ENCODE measurements at places on chromosomes 6 and 20.

DNA sequence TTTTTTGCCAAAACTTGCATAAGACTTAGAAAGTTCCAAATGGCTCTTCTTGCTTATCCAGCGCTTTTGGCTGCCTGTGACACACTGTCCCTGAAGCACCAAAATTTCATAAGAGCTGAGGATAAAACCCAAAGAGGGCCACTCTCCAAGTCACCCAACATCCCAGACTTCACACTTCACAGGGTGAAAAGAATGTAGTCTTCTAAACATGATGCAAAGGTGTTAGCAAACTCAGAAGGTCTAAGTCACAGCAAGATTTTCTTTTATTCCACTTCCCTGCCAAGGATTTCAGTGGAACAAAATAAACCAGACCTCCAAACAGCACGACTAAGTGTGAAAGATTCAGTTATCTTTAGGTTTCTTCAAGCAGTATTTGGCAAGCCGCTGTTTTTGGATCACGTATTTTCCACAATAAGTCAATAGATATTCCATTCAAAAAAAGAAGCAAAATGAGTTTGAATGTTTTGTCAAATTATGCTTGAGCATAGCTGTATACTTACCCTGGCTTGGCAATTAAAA, 44.6 kb upstream of the CD93 start:
- peaks cover 63% of the 10 kb centered on the region for H3K4me1 ChIP-seq
- H3K4me3 ChIP-seq, result no peak overlapping the region
- peak overlapping the region; percentile 48 for H3K27ac ChIP-seq
- no peaks in the 10 kb centered on the region for H3K27me3 ChIP-seq
- DNase-seq, result no peak

- no peak overlapping the region for H3K27ac ChIP-seq
- no peaks in the 10 kb centered on the region for H3K36me3 ChIP-seq
- H3K27me3 ChIP-seq, result no peaks in the 10 kb centered on the region
- no peak for DNase-seq
Observed at GRCh38 chr6:108805611-108806167, 42.5 kb upstream of the ARMC2 start.

DNA sequence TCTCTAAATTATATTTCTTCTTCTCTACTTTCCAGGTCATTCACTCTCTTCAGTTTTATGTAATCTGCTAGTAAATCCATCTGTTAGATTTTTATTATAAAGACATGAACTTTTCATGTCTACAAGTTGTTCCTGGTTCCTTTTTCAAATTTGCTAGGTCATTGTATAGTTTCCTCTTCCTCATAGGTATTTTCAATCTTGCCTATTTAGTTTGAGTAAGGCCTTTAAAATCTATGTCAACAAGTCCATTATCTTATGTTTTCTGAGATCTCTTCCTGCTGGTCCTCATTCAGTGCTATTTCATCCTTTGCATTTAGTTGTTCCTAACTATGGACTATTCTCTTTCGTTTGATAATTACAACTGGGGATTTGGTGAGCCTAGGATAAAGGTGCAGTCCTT, 11.0 kb downstream of the RRBP1 start:
- DNase-seq, result no peak
- H3K4me3 ChIP-seq, result no peak overlapping the region
- peaks cover 6% of the 10 kb centered on the region for H3K4me1 ChIP-seq
- peaks cover 4% of the 10 kb centered on the region for H3K36me3 ChIP-seq

DNA sequence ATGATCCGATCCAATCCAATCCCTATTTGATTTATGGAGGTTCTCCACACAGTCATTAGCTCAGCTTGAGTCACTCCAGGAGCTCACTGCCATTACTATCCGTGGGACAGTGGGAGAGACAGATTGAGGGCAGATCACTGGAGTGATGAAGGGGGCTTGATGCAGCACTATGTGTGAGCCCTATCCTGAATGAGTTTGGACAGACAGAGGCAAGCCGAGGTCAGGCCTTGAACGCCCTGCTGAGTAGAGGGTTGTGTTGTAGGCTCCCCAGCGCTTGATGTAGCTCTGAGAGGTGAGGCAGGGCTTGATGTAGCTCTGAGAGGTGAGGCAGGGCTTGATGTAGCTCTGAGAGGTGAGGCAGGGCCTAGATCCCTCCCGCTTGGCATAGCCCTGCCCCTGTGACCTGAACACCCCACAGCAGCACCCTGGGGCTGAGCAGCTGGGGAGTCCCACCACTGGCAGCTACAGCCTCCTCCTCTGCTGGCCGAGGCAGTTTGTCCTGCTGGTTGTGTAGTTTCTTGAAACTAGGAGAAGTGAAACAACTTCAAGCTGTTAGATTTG, 58.7 kb downstream of the ZFAND3 start:
- H3K36me3 ChIP-seq, result no peaks in the 10 kb centered on the region
- DNase-seq, result no peak
- no peak overlapping the region for H3K27ac ChIP-seq
- no peaks in the 10 kb centered on the region for H3K27me3 ChIP-seq

DNA sequence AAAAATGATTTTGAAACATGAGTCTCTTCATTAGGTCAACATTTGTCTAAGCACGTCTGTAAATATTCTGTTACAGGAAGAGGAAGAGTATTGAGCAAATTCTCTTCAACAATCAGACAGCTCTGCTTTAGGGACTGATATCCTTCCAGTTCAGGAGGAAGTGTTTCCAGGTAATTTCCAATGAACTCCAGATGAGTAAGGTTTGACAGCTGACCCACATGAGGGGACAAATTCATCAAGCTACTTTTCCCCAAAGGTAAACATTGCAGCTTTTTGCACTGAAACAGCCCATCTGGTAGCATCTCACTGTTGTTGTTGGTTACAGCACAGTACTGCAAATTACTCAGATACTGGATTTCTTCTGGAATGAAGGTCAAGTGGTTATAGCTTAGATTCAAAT, 18.1 kb downstream of the ENPP1 start:
- H3K4me1 ChIP-seq, result no peaks in the 10 kb centered on the region
- no peak overlapping the region for H3K27ac ChIP-seq
- no peaks in the 10 kb centered on the region for H3K36me3 ChIP-seq
- no peak for DNase-seq
- no peak overlapping the region for H3K4me3 ChIP-seq
- peaks cover 11% of the 10 kb centered on the region for H3K27me3 ChIP-seq

DNA sequence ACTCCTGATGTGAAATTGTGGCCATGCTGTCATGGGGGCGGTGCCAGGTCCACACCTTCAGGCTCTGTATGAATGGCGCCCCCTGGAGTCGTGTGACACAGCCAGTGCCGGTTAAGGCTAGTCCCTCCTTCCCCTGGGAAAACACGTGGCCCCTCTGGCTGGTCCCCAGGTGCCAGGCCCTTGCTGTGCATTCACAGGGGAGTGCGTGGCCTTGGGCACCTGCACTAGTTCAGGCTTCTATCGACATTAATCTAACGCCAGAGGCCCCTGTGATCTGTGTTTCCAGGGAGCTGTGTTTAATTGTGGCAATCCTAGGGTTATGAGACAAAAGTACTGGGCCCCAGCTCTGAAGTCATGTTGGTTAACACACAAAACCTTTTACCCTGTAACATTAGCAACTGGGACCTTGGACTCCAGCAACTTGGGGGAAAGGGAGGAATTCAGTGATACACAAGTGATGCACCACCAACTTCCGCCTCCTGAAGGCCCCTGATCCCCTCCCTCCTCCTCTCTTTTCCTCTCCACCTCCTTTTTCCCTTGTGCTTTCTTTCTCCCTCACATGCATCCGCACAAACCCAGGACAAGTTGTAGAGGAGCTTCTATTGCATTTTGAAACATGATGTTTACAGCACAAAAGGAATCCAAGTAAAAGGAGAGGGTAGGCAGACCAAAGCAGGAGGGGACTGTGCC, 74.0 kb downstream of the SSR1 start:
- H3K27ac ChIP-seq, result no peak overlapping the region
- no peaks in the 10 kb centered on the region for H3K27me3 ChIP-seq
- H3K36me3 ChIP-seq, result peaks cover 63% of the 10 kb centered on the region
- H3K4me3 ChIP-seq, result no peak overlapping the region

DNA sequence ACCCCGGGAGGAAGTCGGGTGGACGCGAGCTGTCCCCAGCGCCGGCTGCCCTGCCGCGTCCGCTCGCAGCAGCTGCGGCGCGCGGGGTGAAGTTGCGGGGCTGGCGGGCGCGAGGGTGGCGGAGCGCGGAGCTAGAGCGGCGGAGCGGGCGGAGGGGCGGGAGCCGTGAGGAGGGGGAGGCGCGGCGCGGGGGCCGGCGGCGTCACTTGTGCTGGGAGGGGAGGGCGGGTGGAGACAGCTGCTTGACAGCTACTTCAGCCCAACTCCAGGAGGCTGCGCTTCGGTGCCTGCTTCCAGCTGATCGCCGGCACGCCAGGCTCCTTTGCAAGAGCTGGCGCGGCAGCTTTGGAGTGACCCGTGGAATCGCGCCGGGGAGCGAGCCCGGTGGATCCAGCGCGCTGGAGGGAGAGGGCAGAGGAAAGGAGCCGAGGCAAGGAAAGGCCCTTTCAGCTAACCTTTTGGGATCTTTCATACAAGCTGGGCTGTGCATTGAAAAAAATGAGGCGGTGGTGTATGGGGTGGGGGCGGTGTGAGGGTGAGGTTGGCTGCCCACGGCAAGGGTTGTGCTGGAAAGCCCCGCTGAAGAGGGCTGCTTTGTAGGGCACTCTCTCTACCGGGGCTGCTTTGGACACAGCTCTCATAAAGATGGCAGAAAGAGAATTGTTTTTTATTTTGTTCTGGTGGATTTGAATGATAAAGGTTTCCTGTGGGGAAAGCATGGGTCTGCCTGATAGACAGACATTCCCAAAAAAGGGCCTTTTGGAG, 24.6 kb downstream of the RIPOR2 start:
- no peaks in the 10 kb centered on the region for H3K36me3 ChIP-seq
- H3K27me3 ChIP-seq, result no peaks in the 10 kb centered on the region
- peaks cover 10% of the 10 kb centered on the region for H3K4me1 ChIP-seq
- no peak overlapping the region for H3K27ac ChIP-seq

DNA sequence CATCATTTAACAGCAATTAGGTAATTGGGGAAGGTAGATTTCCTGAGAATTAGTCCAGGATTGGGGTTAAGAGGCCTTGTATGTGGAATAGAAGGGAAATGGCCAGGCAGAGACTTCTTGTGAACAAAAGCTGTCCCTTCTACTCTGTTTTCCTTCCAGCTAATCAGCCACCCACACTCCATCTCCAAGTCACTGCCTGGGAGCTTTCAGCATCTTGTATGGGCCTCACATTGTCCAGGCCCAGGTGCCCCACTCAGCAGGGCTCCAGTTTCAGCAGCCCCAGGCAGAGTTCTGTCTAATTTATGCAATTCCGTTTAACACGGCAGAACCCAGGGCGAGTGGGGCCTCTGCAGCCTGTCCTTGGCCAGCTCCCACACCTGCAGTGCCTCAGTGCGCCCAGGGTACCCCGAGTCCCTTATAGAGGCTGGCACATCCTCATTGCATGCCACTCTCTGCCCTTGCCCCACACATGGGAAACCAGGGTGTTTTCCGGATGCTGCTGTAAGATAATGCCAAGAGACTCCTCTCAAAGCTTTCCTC, 113.0 kb downstream of the EDN3 start:
- DNase-seq, result no peak
- no peaks in the 10 kb centered on the region for H3K36me3 ChIP-seq
- no peak overlapping the region for H3K27ac ChIP-seq
- H3K4me1 ChIP-seq, result no peaks in the 10 kb centered on the region
- H3K27me3 ChIP-seq, result peaks cover 18% of the 10 kb centered on the region

GRCh38 chr20:29299811-29300578, 1957.5 kb upstream of the DEFB115 start:
- no peak for DNase-seq
- no peak overlapping the region for H3K27ac ChIP-seq
- H3K4me3 ChIP-seq, result no peak overlapping the region
- no peaks in the 10 kb centered on the region for H3K4me1 ChIP-seq

DNA sequence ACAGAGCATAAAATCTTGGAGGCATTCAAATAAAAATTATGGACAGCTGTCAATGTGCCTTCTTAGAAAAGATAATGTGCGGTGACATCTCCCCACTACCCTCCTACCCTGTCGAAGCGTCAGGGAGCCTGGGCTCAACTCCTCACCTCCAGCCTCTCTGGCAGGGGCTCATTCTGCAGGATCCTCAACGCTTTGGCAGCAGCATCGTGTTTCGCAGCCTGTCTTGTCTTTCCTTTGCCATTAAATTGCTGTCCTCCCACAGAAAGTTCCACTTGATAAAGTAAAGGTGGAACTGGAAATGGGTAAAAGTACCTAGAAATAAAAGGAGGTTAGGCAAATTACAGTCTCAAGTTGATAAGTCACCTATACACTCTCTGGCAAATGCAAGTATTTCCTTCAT, 36.7 kb downstream of the STAU1 start:
- peaks cover 77% of the 10 kb centered on the region for H3K36me3 ChIP-seq
- no peaks in the 10 kb centered on the region for H3K27me3 ChIP-seq
- DNase-seq, result no peak
- H3K27ac ChIP-seq, result no peak overlapping the region

DNA sequence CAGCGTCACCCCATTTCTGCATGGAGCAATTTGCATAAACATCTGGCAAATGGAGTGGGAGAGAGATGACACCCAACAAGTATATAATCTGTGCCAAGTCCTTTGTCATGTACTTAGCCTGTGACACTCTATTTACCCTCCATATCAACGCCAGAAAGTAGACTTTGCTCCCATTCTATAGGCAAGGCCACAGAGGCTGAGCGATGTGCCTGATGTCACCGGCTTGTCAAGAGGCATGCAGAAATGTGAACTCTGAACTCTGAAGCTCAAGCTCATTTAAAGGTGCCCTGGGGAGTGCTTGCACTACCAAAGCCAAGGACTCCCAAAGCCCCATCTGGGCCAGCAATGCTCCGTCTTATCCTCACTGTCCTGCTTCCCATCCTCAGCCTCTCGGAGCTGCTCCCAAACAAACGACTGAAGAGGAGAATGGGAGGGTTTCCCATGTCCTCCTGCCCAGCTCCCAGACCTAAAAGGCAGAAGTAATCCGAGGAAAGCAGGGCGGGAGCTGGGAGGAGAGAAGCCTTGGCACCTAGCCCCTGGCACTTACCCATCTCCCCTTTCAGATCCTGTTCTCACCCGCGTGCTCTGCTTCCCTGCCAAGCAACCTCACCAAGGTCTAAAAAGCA, 9.2 kb downstream of the CPNE5 start:
- no peak overlapping the region for H3K27ac ChIP-seq
- no peaks in the 10 kb centered on the region for H3K27me3 ChIP-seq
- no peak overlapping the region for H3K4me3 ChIP-seq
- no peaks in the 10 kb centered on the region for H3K36me3 ChIP-seq
- no peaks in the 10 kb centered on the region for H3K4me1 ChIP-seq

DNA sequence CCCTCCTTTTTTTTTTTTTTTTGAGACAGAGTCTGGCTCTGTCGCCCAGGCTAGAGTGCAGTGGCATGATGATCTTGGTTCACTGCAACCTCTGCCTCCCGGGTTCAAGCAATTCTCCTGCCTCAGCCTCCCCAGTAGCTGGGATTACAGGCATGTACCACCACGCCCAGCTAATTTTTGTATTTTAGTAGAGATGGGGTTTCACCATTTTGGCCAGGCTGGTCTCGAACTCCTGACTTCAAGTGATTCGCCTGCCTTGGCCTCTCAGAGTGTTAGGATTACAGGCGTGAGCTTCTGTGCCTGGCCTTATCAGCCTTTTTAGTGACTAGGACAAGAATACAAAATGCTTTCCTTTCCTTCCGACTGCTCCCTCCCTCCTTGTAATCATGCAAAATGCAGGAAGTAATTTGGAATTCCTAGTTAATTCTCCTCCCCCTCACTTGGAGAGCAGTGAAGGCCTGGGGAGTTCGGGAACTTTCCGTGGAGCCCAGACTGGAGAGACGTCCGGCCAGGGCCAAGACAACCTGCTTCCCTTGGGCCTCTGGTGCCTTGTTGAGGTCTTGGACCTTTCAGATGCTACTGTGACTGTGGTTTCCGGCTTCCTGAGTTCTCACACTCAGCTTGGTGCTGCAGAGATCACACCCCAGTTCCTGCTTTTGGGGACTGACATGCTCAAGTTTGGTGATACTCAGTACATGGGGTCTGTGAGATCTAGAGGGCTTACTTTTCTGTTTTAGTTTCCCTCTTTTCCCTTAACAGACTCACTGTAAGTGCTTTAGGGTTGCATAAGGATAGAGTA, 3.9 kb upstream of the PHF20 start:
- no peak overlapping the region for H3K4me3 ChIP-seq
- H3K27me3 ChIP-seq, result no peaks in the 10 kb centered on the region
- peak; percentile 91 for DNase-seq
- no peaks in the 10 kb centered on the region for H3K36me3 ChIP-seq
